ENCODE measurements at places on chromosomes 2 and 18.

GRCh38 chr2:25493207-25493606, 151.5 kb upstream of the DNMT3A start:
- H3K36me3 ChIP-seq = peaks cover 2% of the 10 kb centered on the region
- peaks cover 13% of the 10 kb centered on the region for H3K4me1 ChIP-seq
- no peak overlapping the region for H3K4me3 ChIP-seq
- no peaks in the 10 kb centered on the region for H3K27me3 ChIP-seq
- DNase-seq = no peak
- no peak overlapping the region for H3K27ac ChIP-seq

DNA sequence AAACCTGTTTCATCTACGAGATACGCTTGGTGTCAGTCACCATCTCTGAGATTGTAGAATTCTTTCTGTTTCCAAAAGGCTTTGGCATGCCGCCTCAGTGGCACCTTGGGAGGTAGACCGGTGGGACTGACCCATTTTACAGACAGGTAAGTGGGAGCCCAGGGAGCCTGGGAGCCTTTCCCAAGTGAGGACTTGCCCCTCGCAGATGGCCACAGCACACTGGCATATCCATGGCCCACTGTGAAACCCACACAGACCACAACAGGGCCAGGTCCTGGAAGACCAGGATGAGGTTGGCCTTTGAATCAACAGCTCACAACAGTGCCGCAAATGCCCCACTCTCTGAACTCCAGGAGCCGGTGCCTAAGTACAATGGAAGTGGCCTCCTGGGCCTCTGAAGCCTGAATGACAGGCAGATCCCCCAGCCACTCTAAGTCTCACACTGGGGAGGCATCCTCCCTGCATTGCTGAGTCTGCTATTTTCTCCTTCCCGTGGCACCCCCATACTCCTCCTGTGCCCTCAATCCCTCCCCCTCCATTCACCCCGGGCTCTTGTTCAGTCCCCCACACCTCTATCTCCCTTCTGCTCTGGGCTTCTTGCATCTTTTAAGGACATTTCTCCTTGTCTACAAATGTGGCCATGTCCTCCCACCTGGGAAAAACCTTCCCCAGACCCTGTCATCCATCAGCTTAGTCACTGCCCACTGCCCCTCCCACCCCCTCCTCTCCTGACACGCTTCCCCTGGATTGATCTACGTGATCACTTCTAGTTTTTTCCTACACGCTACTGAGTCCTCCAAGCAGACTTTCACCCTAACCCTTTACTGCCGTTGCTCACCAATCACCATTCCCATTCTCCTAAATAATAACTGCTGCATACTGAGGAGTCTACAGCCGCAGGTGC, 26.2 kb downstream of the CENPA start:
- no peak overlapping the region for H3K4me3 ChIP-seq
- H3K27ac ChIP-seq = no peak overlapping the region
- H3K36me3 ChIP-seq = no peaks in the 10 kb centered on the region

- peaks cover 7% of the 10 kb centered on the region for H3K36me3 ChIP-seq
- H3K27ac ChIP-seq = no peak overlapping the region
- H3K27me3 ChIP-seq = no peaks in the 10 kb centered on the region
- no peak for DNase-seq
- no peaks in the 10 kb centered on the region for H3K4me1 ChIP-seq
Measured at GRCh38 chr18:48634491-48634890, 95.7 kb downstream of the CTIF start.

- H3K27ac ChIP-seq = no peak overlapping the region
- H3K4me1 ChIP-seq = no peaks in the 10 kb centered on the region
- H3K36me3 ChIP-seq = no peaks in the 10 kb centered on the region
- no peaks in the 10 kb centered on the region for H3K27me3 ChIP-seq
- no peak overlapping the region for H3K4me3 ChIP-seq
Measured at GRCh38 chr18:7902399-7902839, 335.3 kb downstream of the PTPRM start.

GRCh38 chr2:218002845-218003180, at the start of gene TNS1:
Gene TNS1 (minus strand): TSS chr2:218002995. CDS start chr2:218002872, 123 bp downstream.
- peaks cover 26% of the 10 kb centered on the region for H3K27me3 ChIP-seq
- H3K27ac ChIP-seq = no peak within 1 kb of the TSS
- no peaks in the 10 kb centered on the region for H3K36me3 ChIP-seq

DNA sequence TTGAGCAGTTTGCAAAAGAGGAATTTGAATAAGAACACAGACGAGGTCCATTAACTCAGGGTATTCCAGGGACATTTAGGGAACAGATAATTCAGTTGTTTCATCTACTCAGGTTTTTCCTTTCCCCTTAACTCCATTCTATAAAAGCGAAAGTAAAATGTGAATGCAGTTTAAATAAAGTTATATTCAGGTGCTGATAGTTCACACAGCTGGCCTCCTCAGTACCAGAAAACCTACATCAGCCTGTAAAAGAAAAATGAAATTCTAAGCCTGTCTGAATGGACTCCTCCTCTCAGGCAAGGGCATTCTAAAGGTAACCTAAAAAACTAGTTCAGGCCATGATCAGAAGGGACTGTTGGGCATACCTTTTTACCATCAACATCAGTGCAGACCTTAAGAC, 873.8 kb downstream of the SUCLG1 start:
- DNase-seq = no peak
- no peaks in the 10 kb centered on the region for H3K36me3 ChIP-seq
- no peak overlapping the region for H3K4me3 ChIP-seq
- no peaks in the 10 kb centered on the region for H3K27me3 ChIP-seq

DNA sequence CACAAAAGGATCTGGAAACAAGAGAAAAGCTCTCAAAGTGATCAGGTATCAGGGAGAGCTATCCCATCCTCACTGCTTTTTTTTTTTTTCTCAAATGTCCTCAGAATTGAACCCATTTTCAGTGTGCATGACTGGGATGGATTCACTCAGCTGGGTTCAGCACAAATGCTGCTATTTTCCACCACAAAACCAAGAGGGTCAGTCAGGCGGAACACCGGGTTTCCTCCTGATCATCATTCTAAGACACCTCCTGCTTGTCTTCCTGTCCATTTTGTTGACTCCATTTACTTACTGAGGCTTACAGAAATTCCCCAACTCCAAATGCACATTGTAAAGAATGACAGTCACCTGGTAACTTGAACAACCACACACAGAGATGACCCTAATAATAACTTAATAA, 39.9 kb downstream of the CYRIA start:
- DNase-seq = peak; percentile 39
- H3K27me3 ChIP-seq = no peaks in the 10 kb centered on the region
- peaks cover 12% of the 10 kb centered on the region for H3K36me3 ChIP-seq
- peaks cover 97% of the 10 kb centered on the region for H3K4me1 ChIP-seq
- peak overlapping the region; percentile 63 for H3K4me3 ChIP-seq

Measured in naive B cell (primary cell).